ENCODE measurements at places on chromosomes 4 and X. TPM values are rescaled to one million over a fixed set of nuclear protein-coding genes. Genes with fewer than 3 reads are reported as not detected.
A peak's percentile ranks its signal among the peaks of the same experiment; 100 is the strongest.

Gene ARHGAP10
- total RNA-seq: 14.1 TPM

Gene TEX13D
- not detected for total RNA-seq

Gene TLR1
- total RNA-seq: 9.8 TPM

Gene CTBP1
- 198 TPM for total RNA-seq

Gene KLHL13
- 0.27 TPM for total RNA-seq

Gene N4BP2
- total RNA-seq: 21.4 TPM

Gene YIPF7
- total RNA-seq: not detected

Gene MAGEB2
- not detected for total RNA-seq

Gene SCOC
- 9.5 TPM for total RNA-seq

Gene PRDM5
- total RNA-seq: 0.67 TPM

Gene GPAT3
- total RNA-seq: 2.4 TPM

Gene FOXR2
- not detected for total RNA-seq

Gene NLGN3
- 4.4 TPM for total RNA-seq

Gene KLHL4
- 0.27 TPM for total RNA-seq

Gene C1QTNF7
- total RNA-seq: not detected

Gene UBQLN2
- total RNA-seq: 49.6 TPM

GRCh38 chrX:153441981-153442380 is 3.9 kb downstream of the TREX2 start:
- DNase-seq: no peak

GRCh38 chrX:39946822-39947221 is 150.9 kb downstream of the BCOR start:
- no peak for DNase-seq

GRCh38 chrX:50718776-50719175 is 95.2 kb downstream of the SHROOM4 start:
- DNase-seq: no peak

- no peak for DNase-seq
These were observed 85.4 kb downstream of the PPEF1 start for GRCh38 chrX:18792828-18793227.

DNA sequence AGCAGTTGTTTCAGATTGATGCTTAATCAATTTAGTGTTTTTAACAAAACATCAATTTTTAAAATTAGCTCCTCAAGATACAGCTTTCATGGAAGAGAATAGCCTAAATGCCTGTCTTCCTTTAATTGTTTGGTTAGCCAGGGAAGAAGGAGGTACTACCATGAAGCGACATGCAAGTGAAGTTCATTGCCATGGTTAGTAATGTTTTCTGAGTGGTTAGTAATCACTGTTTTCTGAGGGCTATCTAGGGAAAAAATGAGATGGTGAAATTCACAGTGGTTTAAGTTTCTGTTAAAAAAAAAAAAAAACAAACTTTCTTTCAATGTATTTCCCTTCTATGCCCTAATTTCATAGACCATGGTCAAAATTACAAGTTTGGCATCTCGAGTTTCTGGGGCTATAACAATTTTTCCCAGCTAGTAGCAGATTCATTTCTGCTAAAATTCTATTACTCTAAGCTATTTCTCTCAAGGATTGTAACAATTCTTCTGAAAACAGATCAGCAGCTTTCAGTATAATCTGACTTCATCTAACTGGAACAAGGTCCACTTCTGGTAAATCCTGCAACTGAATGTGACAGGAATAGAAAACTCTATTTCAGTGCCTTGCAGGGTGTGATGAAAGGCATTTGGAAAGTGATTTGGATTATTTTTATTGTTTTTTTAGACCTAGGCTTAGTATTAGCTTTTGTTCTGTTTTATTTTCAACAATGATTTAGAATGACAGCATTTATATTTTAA is 157.0 kb downstream of the PCDH18 start:
- DNase-seq: no peak

GRCh38 chr4:172688534-172688933 is 480.1 kb upstream of the GALNT7 start:
- no peak for DNase-seq

- no peak for DNase-seq
These were observed 60.4 kb downstream of the CCNI start for GRCh38 chr4:77015390-77015789.

- DNase-seq: peak; percentile 61
These were observed 95.8 kb downstream of the DHX15 start for GRCh38 chr4:24488399-24489164.

GRCh38 chr4:4388311-4388790 is 1.4 kb downstream of the NSG1 start:
- no peak for DNase-seq

- DNase-seq: no peak
These were observed 18.5 kb downstream of the ACSL1 start for GRCh38 chr4:184807256-184807655.

- DNase-seq: no peak
These were observed 424.5 kb upstream of the CTSO start for GRCh38 chr4:156378033-156378665.

DNA sequence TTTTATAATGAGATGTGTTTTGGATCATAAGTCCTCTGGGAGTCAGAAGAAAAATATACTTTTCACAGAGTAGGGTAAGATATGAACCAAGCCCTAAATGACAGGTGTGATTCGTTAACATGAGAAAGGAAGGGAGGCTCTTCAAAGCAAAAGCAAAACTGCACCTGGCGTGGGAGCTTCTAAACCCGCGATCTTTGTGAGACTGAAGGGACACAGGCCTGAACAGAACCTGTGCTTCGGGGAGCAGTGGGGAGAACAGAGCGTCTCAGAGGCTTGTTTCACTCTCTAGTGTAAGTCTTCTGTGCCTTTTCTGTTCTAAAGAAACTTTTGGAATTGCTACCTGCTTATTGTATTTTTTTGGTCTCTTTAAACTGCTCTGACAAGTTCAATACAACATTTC is 30.2 kb upstream of the CYP4V2 start:
- peak; percentile 71 for DNase-seq

- no peak for DNase-seq
These were observed 310.1 kb upstream of the SPOCK3 start for GRCh38 chr4:167544391-167544790.

GRCh38 chr4:53563824-53564223 is 27.5 kb downstream of the LNX1 start:
- DNase-seq: no peak

DNA sequence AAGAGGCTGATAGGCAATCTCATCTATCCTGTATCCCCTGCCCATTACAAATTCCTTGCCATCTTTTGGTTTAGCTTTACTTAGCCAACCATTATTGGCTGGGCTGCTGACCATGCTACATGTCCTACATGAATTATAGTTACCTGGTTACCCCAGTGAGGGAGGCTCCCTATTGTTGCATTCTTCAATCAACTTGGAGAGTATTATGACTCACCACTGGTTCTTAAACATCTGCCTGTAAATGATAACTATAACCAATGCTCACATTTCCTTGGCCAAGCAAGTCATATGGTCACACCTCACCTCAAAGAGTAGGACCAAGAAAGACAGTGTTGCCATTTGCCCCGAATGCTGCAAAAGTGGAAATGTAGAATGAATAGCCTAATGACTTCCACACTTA is 297.6 kb downstream of the IL15 start:
- no peak for DNase-seq

- DNase-seq: no peak
These were observed 60.8 kb downstream of the AWAT2 start for GRCh38 chrX:69988955-69989394.

- DNase-seq: no peak
These were observed 31.5 kb downstream of the NALF2 start for GRCh38 chrX:69535661-69536060.

DNA sequence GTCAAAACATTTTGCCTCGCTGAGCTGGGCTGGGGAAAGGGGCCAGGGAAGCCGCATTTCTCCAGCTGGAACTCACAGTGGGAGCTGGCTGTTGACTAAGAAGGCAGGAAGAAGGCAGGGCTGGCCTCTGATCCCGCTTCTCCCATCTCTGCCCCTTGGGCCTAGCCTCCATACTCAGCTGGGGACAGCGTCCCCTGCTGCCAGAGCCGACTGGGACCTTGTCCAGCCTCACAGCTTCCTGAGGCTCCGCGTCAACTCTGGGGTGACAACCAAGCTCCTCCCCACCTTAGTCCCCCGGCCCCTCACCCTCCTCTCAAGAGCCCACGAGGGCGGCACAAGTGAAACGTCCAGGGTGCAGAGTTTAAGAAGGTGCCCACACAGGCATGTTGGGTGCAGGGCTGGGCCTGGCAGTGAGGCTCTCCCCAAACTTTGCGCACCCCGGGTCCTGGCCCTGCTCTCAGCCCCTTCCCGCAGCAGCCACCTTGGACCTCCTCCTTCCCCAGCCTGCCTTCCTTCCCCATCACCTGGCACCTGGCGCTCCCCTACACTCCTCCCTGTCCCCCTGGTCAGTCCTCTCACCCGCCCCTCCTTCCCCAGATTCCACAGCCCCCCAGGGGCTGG is 100.8 kb downstream of the PSAPL1 start:
- no peak for DNase-seq

DNA sequence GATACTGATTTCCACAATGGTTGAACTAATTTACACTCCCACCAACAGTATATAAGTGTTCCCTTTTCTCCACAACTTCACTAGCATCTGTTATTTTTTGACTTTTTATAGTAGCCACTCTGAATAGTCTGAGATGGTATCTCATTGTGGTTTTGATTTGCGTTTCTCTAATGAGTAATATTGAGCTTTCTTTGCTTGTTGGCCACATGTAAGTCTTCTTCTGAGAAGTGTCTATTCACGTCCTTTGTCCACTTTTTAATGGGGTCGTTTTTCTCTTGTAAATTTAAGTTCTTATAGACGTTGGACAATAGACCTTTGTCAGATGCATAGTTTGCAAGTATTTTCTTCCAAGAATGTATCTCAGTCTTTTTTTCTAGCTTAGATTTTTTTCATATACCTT is 10.0 kb downstream of the FBXW7 start:
- DNase-seq: no peak

GRCh38 chrX:115898382-115899001 is 272.1 kb upstream of the AGTR2 start:
- no peak for DNase-seq

DNA sequence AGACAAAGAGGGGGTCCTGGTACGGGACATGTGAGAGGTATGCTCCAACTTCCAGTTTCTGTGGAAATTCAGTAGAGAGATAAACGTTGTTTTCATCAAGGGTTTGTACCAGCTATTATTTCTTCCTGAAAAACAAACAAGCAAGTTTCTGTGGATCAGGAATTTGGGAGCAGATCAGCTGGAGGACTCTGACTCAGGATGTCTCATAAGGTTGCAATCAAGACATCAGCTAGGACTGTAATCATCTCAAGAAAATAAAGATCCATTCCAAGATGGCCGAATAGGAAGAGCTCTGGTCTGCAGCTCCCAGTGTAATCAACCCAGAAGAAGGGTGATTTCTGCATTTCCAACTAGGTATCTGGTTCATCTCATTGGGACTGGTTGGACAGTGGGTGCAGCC is 23.5 kb upstream of the NFKB1 start:
- DNase-seq: no peak

GRCh38 chrX:103687696-103688201 is 1.2 kb upstream of the MORF4L2 start:
- peak; percentile 66 for DNase-seq

- DNase-seq: no peak
These were observed 93.3 kb downstream of the NEUROG2 start for GRCh38 chr4:112422644-112423043.

DNA sequence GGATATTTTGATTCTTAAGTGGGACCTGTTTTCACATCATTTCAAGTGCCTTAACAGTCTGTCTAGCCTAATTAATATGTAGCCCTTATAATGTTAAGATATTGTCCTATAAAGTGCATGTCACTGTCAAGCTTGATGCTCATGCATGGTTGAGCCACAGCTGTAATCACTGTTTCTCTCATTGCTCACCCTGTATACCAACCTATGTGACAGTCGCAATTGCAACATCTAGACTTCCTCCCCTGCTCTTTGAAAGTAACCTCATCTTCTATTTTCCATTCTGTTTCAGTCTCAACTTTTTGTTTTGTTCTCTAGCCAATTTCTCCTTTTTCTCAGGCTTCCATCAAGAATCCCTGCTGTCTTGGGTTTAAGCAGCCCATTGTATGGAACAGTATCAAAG is 24.4 kb upstream of the MSL3 start:
- no peak for DNase-seq

GRCh38 chr4:6032249-6033244 is 14.3 kb upstream of the C4orf50 start:
- no peak for DNase-seq

- no peak for DNase-seq
These were observed 153.5 kb upstream of the FAM241A start for GRCh38 chr4:111991797-111992196.

GRCh38 chr4:76160355-76160754 is 12.2 kb upstream of the NUP54 start:
- DNase-seq: no peak

DNA sequence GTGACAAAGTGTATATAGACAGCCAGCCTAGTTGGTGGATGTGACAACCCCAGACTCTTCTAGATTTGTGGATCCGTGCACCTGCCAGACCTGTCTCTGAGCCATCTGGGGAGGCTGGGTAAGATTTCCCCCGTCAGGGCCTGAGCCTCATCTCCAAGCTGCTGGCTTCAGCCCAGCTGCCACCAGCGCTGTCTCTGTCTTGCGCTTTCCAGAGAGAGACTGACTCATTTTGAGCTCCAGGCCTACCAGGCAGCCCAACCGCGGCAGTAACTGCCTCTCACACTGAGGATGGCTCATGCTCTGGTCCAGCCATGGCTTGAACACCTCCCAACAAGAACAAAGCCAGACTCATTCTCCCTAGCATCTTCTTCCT is 26.4 kb downstream of the NOP14 start:
- no peak for DNase-seq

DNA sequence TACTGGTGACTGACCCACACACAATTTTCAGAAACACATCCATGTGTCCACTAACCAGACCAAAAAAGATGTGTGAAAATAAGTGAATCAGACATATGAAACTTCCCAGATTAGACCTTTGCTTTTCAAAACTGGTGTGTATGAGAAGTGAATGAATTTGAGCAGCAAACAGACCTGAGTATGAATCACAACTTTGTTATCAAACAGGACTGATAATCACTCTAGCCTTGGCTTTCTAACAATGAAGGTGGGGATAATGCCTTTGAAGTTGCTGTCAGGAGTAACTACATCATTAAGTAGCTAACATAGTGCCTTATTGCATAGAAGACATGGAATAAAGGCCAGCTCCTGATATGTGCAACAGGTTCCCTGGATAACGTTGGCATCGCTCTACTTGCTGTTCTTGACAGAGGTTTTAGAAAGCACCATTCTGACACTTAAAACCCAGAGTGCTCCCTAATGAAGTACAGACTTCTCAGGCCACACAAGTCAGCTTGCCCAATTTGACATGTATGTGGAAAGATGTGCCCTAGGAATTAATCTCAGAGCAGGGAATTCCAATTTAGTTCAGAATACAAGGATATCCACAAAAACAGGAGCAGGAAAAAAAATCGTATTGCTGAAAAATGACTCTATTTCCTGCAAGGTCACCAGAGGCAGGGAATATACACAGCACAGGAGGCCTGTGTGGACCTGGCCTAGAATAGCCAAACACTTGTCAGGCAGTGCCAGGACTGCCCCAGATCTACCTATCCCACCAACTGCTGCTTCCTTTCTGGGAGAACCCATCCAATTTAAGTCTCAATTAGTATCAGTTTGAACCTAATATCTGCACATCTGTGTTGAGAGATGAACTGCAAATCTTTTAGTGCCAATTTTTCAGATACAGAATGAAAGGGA is 87.7 kb downstream of the MAML3 start:
- DNase-seq: no peak
